ENCODE measurements at places on chromosomes 5 and 9. TPM values are rescaled to one million over a fixed set of nuclear protein-coding genes. Genes with fewer than 3 reads are reported as not detected.

TRIM7 gene
- total RNA-seq: 14.2 TPM

GADD45G gene
- total RNA-seq: 5.3 TPM

SLC1A3 gene
- total RNA-seq: 1.8 TPM

TMC1 gene
- 0.40 TPM for total RNA-seq

PPP2CA gene
- 117 TPM for total RNA-seq

FNIP1 gene
- 34.3 TPM for total RNA-seq

MZB1 gene
- 36.9 TPM for total RNA-seq

LCP2 gene
- 15.5 TPM for total RNA-seq

DBH gene
- not detected for total RNA-seq

CENPK gene
- 7.8 TPM for total RNA-seq

INPP5E gene
- total RNA-seq: 11.0 TPM

TIMD4 gene
- 0.49 TPM for total RNA-seq

OTP gene
- total RNA-seq: not detected

OR13F1 gene
- not detected for total RNA-seq

S100Z gene
- not detected for total RNA-seq

GGTA1 gene
- total RNA-seq: 2.0 TPM

PPP3R2 gene
- total RNA-seq: not detected

LHX2 gene
- total RNA-seq: not detected

FAM169A gene
- 5.9 TPM for total RNA-seq

SHISAL2B gene
- total RNA-seq: not detected

PAIP1 gene
- total RNA-seq: 55.2 TPM

C1QTNF3 gene
- 3.8 TPM for total RNA-seq

SOX30 gene
- total RNA-seq: 0.15 TPM

LHX3 gene
- not detected for total RNA-seq

CAMSAP1 gene
- total RNA-seq: 17.6 TPM

TLX3 gene
- total RNA-seq: not detected
